ENCODE measurements at places on chromosomes 5 and 9. TPM values are rescaled to one million over a fixed set of nuclear protein-coding genes. Genes with fewer than 3 reads are reported as not detected.

GRCh38 chr9:20593537-20593936 lies 28.8 kb downstream of the MLLT3 start:
- no peak for DNase-seq
- H3K4me3 ChIP-seq, result no peak overlapping the region
- peaks cover 26% of the 10 kb centered on the region for H3K4me1 ChIP-seq
- no peak overlapping the region for H3K27ac ChIP-seq
- H3K27me3 ChIP-seq, result no peaks in the 10 kb centered on the region

DNA sequence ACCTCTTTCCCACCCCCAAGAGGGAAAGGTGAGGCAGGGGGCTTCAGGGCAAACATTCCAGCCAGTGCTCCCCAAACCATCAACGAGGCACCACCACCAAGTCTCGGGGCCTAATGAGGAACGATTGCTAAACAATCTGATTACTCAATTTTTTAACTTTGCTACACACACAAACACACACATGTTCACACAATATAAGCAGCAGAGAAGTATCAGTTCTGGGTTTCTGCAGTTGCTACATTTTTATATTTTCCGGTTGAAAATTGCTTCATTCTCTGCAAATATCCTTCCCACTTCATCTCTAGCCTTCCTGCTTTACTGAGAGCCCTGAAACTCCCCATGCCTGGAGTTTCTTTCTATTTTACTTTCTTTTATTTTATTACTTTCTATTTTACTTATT lies 60.2 kb downstream of the FEM1C start:
- H3K4me3 ChIP-seq, result no peak overlapping the region
- H3K36me3 ChIP-seq, result no peaks in the 10 kb centered on the region
- H3K4me1 ChIP-seq, result no peaks in the 10 kb centered on the region
- peaks cover 11% of the 10 kb centered on the region for H3K27me3 ChIP-seq
- no peak overlapping the region for H3K27ac ChIP-seq

The GRIA1 gene
- total RNA-seq, result not detected

The PCDHAC2 gene
- total RNA-seq, result not detected

GRCh38 chr5:128378632-128379031 lies 159.4 kb downstream of the FBN2 start:
- H3K4me3 ChIP-seq, result no peak overlapping the region
- no peaks in the 10 kb centered on the region for H3K4me1 ChIP-seq
- H3K27ac ChIP-seq, result no peak overlapping the region
- H3K36me3 ChIP-seq, result no peaks in the 10 kb centered on the region

- DNase-seq, result no peak
- peaks cover 17% of the 10 kb centered on the region for H3K36me3 ChIP-seq
- H3K27me3 ChIP-seq, result no peaks in the 10 kb centered on the region
- H3K4me1 ChIP-seq, result no peaks in the 10 kb centered on the region
- H3K27ac ChIP-seq, result no peak overlapping the region
Measured at GRCh38 chr5:112776301-112776856, 38.7 kb downstream of the APC start.

The CCDC152 gene
- 4.8 TPM for total RNA-seq

GRCh38 chr9:121772600-121773285 lies 121.3 kb downstream of the DAB2IP start:
- peaks cover 2% of the 10 kb centered on the region for H3K27me3 ChIP-seq
- no peak overlapping the region for H3K4me3 ChIP-seq
- H3K36me3 ChIP-seq, result no peaks in the 10 kb centered on the region
- no peak for DNase-seq

DNA sequence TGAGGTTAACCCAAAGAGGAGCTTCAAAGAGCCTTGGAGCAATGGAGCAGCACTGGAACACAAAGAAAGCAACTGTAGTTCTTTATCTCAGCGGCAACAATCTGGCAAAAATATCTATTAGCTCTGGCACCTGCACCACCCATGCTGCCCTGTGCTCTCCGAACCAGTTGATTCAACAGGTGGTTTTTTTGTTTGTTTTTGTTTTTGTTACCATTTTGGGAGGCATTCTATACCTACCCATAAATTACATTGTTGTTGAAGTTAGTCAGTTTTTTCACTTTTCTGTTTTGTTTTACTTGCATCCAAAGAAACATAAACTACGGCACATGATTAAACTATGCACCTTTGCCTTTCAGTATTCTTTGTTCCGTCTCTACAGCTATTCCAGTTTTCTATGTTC lies 16.2 kb downstream of the ESM1 start:
- no peak overlapping the region for H3K4me3 ChIP-seq
- peaks cover 10% of the 10 kb centered on the region for H3K27me3 ChIP-seq
- no peak for DNase-seq
- peaks cover 8% of the 10 kb centered on the region for H3K36me3 ChIP-seq

- no peak for DNase-seq
- H3K4me3 ChIP-seq, result no peak overlapping the region
- H3K36me3 ChIP-seq, result no peaks in the 10 kb centered on the region
- H3K4me1 ChIP-seq, result no peaks in the 10 kb centered on the region
Measured at GRCh38 chr5:76908166-76908565, 44.7 kb upstream of the CRHBP start.

DNA sequence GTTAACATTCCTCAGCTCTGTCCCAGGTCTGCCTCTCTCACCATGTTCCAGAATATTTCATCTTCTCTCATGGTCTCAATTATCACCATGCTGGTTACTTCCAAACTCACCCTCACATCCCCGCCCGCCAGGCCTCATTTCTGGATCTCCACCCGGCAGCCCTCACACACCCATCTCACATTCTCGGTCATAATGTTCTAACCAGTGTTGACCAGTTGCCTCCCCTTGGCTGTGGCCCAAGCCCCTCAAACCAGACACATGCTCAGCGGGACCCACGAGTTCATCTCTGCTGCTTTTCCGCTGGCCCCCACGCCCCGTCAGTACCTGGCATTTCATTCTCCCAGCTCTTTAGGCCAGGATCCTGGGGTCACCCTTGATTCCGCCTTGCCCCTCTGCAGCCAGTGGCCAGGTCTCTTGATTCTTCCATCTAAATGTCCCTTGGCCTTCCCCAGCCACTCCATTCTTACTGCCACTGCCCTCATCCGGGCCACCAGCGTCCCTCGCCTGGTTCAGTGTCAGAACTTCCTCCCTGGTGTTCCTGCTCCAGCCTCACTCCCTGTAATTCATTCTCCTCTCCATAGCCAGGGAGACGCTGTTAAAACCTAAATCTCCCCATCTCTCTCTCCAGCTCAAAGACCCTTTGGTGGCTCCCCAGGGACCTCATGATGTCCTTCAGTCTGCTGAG lies 141.7 kb downstream of the MVB12B start:
- DNase-seq, result no peak
- H3K36me3 ChIP-seq, result peaks cover 30% of the 10 kb centered on the region
- peak overlapping the region; percentile 95 for H3K27ac ChIP-seq
- no peak overlapping the region for H3K4me3 ChIP-seq
- H3K4me1 ChIP-seq, result peaks cover 75% of the 10 kb centered on the region
- peaks cover 15% of the 10 kb centered on the region for H3K27me3 ChIP-seq

DNA sequence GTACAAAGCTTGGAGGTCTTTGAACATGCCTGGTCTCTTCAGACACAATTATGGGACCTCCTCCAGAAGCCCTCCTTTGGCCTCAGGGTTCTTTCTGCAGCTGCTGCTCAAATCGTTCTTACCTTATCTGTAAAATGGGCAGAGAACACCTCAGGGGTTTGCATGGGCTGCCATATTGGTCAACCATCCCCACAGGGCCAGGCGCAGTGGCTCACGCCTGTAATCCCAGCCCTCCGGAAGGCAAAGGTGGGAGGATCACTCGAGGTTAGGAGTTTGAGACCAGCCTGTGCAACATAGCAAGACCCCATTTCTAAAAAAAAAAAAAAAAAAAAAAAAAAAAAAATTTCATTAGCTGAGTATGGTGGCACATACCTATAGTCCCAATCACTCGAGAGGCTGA lies 29.1 kb upstream of the TCF7 start:
- peaks cover 2% of the 10 kb centered on the region for H3K27me3 ChIP-seq
- no peak overlapping the region for H3K4me3 ChIP-seq
- peaks cover 10% of the 10 kb centered on the region for H3K36me3 ChIP-seq

DNA sequence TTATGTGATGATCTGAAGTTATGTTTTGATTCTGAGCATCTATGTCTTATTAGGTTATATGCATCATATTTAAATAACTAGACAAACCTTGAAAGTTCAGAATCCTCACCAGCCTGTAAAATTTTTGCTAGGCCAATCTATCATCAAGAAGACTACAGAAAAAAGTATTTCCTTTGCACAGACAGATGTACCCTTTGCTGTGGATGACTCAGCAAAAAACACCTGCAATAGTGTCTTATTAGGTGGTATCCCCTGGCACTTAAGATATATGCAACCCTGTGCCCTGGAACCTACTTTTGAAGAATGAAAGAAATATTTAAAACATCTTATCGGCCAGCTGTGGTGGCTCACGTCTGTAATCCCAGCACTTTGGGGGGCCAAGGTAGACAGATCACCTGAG lies 130.6 kb downstream of the SLF1 start:
- H3K4me1 ChIP-seq, result peaks cover 2% of the 10 kb centered on the region
- H3K4me3 ChIP-seq, result no peak overlapping the region
- no peak overlapping the region for H3K27ac ChIP-seq
- no peaks in the 10 kb centered on the region for H3K36me3 ChIP-seq
- no peaks in the 10 kb centered on the region for H3K27me3 ChIP-seq

DNA sequence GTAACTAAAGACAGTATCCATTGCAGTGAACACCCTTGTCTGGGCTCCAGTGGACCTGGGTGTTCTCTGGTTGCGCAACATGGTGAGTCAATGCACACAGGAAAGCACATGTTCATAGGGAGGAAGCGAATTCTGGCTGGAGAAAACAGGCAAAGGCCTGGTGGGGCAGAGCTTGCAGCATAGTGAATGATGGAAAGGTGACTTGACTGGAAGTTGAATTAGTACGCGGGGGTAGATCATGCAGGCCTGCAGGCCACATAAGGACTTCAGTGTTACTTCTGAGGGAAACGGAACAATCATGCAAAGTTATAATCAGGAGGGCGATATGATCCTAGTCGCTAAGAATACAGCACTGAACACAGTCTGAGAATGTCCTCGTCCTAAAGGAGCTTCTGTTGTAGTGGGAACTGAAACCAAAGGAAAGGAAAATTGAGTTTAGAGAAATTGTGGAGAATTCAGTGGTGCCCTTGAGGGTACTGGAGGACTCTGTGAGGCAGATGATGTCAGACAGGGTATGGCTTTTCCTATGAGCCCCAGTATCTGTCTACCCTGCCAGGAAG lies 71.9 kb upstream of the RANBP3L start:
- H3K27me3 ChIP-seq, result no peaks in the 10 kb centered on the region
- no peaks in the 10 kb centered on the region for H3K4me1 ChIP-seq
- no peaks in the 10 kb centered on the region for H3K36me3 ChIP-seq
- DNase-seq, result no peak

DNA sequence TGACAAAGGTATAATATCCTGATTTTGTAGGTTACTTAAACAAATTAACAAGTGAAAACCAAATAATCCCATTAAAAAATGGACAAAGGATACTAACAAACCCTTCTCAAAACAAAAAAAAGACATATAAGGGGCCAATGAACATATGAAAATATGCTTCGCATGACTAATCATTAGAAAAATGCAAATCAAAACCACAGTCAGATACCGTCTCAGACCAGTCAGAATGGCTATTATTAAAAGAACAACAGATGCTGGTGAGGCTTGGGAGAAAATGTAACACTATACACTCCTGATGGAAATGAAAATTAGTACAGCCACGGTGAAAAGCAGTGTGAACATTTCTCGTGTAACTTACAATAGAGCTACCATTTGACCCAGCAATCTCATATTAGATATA lies 1542.2 kb upstream of the CDH9 start:
- no peaks in the 10 kb centered on the region for H3K27me3 ChIP-seq
- no peaks in the 10 kb centered on the region for H3K4me1 ChIP-seq
- no peaks in the 10 kb centered on the region for H3K36me3 ChIP-seq
- no peak overlapping the region for H3K27ac ChIP-seq

GRCh38 chr9:100052375-100052774 lies 46.4 kb downstream of the ERP44 start:
- H3K27ac ChIP-seq, result no peak overlapping the region
- no peak overlapping the region for H3K4me3 ChIP-seq
- no peak for DNase-seq
- no peaks in the 10 kb centered on the region for H3K27me3 ChIP-seq

- peaks cover 16% of the 10 kb centered on the region for H3K4me1 ChIP-seq
- peaks cover 3% of the 10 kb centered on the region for H3K36me3 ChIP-seq
- H3K27me3 ChIP-seq, result no peaks in the 10 kb centered on the region
- H3K27ac ChIP-seq, result no peak overlapping the region
- H3K4me3 ChIP-seq, result no peak overlapping the region
- no peak for DNase-seq
Measured at GRCh38 chr9:123753669-123754258, 176.2 kb downstream of the DENND1A start.

The ADAMTSL1 gene
- not detected for total RNA-seq

DNA sequence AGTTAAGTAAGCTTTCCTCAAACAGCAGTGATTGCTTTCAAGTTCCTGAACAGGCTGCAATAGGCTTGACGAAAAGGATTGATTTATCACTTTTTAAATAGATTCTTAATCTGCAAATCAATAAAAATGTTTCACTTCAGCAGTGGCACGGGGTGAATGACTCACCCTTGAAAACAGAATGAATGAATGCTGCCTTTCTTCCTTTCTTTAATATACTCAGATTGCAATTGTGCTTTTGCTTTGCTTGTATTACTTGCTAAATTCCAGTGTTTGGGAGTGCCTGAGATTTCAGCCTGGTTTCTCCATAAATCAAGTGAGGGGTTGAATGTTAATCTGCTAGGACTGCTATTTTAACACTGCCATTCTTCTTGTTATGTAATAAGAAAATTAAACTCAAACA lies 1293.8 kb downstream of the PTPRD start:
- H3K4me3 ChIP-seq, result no peak overlapping the region
- no peaks in the 10 kb centered on the region for H3K4me1 ChIP-seq
- no peaks in the 10 kb centered on the region for H3K27me3 ChIP-seq
- H3K36me3 ChIP-seq, result no peaks in the 10 kb centered on the region

DNA sequence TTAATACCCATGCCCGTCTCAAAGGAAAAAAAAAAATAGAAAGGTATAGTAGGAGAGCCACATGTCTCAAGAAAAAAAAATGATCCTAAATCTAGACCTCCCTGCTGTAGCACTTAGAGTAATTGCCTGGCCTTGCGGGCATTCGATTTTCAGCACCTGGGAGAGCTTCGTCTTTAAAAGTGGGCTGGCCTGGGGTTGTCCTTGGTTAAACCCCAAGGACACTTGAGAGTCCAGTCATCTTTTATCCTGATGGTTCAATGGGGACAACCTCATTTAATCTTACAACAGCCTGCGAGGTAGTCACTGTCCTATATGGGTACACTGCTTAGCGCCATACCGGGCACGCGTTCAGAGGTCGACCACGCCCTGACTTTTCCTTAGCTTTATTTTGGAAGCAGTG lies 60.1 kb downstream of the MAT2B start:
- H3K27me3 ChIP-seq, result peaks cover 55% of the 10 kb centered on the region
- H3K36me3 ChIP-seq, result no peaks in the 10 kb centered on the region
- H3K4me1 ChIP-seq, result peaks cover 15% of the 10 kb centered on the region
- no peak for DNase-seq
- no peak overlapping the region for H3K27ac ChIP-seq

- H3K4me3 ChIP-seq, result no peak overlapping the region
- H3K27ac ChIP-seq, result no peak overlapping the region
- DNase-seq, result no peak
- no peaks in the 10 kb centered on the region for H3K4me1 ChIP-seq
Measured at GRCh38 chr9:122071715-122072114, 21.4 kb downstream of the TTLL11 start.
